ENCODE measurements at places on chromosomes 12 and 14.

GRCh38 chr12:121085506-121086353 is 46.7 kb upstream of the OASL start:
- no peak for DNase-seq

DNA sequence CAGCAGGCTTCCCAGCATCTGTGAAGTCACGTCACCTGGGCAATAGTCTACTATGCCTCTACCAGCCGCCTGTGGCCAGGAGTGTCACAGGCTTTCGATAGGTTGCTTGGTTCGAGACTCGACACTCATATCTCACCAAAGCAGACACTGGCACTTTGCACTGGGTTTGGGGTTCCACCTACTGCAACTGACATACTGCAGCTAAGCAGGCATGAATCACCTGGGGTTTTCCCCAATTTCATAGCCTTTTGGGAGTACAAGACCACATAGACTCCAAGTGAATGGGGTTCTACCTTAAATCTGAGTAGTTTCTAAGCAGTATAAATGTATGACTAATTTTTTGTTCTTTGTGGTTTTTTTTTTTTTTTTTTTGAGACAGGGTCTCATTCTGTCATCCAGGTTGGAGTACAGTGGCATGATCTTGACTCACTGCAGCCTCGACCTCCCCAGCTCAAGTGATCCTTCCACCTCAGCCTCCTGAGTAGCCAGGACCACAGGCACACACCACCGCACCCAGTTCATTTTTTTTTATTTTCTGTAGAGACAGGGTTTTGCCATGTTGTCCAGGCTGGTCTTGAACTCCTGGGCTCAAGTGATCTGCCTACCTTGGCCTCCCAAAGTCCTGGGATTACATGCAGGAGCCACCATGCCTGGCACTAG is 32.1 kb downstream of the DMAC2L start:
- DNase-seq: no peak

DNA sequence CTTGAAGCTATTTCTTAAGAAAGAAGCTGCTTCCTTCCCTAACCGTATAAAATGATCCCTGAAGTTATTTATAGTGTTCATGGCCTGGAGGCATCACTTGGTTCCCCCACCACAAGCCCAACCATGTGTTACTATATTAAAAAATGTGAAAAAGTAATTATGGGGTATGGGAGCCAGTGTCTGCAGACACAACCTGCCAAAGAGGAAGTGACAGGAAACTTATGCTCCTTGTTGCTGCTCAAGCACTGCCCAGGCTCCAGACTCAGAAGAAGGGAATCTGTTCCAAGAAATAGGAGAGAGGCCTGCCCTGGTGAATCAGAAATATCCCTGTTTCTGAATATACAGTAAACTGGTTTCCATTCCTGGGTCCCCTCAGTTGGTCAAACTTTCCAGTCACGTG is 217.2 kb upstream of the BMP4 start:
- no peak for DNase-seq

GRCh38 chr12:102487226-102487625 is 6.9 kb upstream of the IGF1 start:
- DNase-seq: no peak

DNA sequence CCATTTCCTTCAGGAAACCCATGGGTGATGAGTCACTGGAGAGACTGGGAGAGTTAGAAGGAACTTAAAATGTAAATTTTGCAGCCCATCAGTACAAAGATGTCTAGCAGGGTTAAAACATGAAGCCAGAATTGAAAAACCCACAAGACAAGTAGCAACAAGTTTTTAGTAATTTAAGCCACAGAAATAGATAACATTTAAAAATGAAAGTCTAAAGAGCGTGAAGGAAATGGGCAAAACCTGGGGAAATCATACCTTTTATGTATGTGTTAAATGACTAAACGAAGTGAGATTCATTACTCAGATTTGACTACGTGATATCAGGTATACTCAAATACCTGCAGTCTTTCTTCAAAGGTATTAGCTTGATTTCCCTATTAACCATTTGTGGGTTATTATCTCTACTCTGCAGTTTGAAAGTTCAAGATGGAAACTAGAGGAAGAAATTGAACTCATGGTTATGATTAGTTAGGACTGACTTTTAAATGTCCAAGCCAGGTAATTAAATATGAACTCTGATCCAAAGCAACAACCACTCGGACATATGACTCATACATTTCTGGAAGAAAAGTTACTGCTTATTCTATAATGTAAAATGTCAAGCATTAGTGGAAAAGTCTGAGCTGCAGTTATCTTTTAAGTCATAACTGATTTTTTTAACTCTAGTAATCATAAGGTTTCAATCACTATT is 84.1 kb downstream of the ITPR2 start:
- no peak for DNase-seq

GRCh38 chr14:91315844-91316267 is 71.4 kb upstream of the GPR68 start:
- no peak for DNase-seq

GRCh38 chr12:23025372-23026016 is 400.5 kb downstream of the ETNK1 start:
- no peak for DNase-seq

DNA sequence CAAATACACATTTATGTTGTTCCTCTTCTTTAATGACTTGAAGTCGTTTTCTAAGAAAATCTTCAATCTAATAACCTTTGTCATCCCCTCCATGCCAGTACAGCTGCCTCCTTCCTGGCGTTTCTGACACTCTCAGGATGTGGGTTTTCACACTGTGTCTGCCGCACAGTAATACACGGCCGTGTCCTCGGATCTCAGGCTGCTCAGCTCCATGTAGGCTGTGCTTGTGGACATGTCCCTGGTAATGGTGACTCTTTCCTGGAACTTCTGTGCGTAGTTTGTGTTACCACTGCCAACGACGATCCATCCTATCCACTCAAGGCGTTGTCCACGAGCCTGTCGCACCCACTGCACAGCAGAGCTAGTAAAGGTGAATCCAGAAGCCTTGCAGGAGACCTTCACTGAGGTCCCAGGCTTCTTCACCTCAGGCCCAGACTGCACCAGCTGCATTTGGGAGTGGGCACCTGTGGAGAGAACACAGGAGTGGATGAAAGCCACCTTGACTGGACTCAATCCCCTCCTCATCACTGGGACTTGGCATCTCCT is 1095.9 kb downstream of the TMEM121 start:
- DNase-seq: no peak

GRCh38 chr12:106226884-106227640 is 20.8 kb downstream of the CKAP4 start:
- no peak for DNase-seq

DNA sequence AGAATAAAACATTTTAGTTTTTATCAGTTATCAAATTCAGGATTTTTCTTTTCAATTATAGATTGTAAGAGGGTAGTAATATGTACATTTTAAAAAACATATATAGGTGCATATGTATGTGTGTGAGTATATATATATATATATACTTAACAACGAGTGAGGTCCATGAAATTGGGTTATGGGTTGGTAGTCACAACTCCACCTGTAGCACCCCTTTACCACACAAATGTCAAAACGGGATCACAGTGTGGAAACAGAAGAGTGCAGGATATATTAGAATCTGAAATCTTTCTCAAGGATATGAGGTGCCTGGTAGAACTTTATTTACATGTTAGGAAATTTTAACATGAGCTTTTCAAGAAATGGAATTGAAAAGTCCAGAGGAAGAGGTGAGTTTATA is 31.3 kb downstream of the MIA2 start:
- DNase-seq: no peak

DNA sequence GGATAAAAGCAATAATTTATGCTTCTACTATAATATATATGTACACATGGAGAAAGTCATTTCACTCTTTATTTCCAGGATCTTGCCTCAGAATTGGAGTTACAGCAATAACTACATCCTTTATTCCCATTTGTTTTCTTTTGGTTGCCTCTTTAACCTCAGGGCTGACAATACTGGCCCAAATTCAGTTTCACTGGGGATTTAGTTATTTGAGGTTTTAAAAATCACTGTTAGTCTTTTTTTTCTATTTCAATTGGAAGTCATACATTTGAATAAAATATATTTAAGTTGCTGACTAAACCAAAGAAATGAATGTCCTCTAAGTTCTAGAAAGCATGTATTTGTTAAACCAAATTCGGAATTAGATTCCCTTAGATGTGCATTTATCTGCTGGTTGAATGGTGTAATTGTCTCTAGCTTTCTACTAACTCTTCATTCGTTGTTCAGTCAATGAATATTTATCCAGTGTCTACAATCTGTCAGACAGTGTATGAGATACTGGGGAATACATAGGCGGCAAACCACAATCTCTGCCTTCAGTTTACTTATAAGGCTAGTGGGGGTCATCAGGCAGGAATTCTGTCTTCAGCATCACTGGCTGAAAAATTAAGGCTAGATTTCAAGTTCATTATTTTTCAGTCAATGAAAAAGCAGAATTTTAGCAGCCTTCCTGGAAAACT is 190.8 kb upstream of the ARHGAP5 start:
- no peak for DNase-seq

- DNase-seq: no peak
These were observed 23.2 kb upstream of the LYZ start for GRCh38 chr12:69324797-69325466.

DNA sequence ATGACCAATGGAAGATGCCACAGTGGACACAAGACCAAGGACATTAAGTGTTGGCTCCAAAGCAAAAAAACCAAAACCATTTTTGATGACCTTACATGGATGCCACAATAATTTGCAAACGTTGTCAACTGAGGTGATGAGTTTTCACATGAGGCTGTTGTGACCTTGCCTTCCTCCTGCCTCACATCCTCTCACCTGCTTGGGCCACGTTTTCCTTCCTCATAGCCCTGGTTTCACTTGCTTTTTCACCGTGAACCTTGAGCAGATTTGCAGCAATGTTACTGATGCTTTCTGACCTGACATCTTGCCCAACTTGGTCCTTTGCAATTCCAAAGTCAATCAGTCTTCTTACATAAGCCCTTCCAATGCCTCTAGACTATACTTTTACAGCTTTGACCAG is 3.7 kb downstream of the KRT6B start:
- DNase-seq: no peak

DNA sequence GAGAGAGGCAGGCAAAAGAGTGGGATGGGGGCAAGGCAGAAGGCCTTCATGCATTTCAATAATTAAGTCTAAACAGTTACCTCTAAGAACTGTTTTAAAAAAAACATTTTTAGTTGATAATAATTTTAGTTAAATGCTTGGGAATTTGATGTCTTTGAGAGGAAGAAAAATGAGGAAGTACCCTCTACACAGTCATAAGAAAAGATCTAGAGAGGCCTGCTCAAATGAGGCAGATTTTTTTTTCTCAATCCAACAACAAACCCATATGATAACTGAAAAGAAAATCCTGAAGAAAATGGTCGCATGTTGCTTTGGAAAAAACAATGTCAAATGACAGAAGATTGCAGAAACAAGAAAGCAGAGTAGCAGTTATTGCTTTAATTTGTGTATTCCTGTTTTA is 25.6 kb downstream of the SINHCAF start:
- DNase-seq: no peak

- DNase-seq: no peak
These were observed 68.4 kb upstream of the FLRT2 start for GRCh38 chr14:85461432-85462133.

DNA sequence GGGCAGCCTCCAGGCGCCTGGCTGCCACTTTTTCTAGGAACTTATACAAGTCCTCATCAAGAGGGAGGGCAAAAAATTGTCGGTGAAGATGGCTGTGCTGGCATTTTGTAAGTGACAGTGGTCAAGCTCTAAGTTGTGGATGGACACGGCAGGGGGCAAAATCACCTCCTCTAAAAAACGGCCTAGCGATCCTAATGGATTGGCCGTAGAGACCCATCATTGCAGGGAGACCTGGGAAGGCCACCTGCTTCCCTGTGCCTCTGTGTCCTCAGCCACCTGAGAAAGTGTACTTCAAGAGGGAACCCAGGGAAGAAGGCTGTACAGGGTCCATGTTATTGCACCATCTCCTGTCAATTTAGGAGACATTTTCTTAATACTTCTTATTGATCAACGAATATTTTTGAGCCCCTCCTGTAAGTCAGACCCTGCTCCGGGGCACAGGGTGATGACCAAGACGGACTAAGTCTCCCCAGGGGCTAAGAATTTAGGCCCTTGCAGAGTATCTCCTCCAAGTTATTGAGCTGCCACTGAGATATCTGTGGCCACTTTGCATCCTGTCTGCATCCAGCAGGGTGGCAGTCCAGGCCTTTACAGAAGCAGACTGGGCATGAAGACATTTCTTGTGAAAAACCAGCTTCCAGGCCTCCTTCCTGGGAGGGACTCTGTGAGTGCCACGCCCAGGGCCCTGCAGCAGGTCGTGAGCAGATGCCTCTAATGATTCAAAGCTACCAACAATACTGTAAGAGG is 40.5 kb downstream of the PSMA6 start:
- no peak for DNase-seq

GRCh38 chr12:18899678-18900317 is 161.9 kb downstream of the CAPZA3 start:
- no peak for DNase-seq

- DNase-seq: no peak
These were observed 395.6 kb downstream of the BCAT1 start for GRCh38 chr12:24553259-24553658.

- no peak for DNase-seq
These were observed 64.5 kb downstream of the MED13L start for GRCh38 chr12:116213014-116213413.

DNA sequence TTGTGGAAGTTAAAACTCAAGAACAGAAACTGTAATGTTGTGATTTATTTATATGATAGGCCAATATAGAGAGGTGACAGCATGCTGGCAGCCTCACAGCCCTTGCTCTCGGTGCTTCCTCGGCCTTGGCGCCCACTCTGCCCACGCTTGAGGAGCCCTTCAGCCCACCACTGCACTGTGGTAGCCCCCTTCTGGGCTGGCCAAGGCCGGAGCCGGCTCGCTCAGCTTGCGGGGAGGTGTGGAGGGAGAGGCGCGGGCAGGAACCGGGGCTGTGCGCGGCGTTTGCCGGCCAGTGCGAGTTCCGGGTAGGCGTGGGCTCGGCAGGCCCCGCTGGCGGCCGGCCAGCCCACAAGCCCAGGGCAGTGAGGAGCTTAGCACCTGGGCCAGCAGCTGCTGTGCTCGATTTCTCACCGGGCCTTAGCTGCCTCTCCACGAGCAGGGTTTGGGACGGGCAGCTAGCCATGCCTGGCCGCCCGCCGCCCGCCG is 65.8 kb upstream of the SLC8A3 start:
- DNase-seq: no peak

- no peak for DNase-seq
These were observed 553 bp upstream of the DAZAP2 start for GRCh38 chr12:51238037-51238509.

DNA sequence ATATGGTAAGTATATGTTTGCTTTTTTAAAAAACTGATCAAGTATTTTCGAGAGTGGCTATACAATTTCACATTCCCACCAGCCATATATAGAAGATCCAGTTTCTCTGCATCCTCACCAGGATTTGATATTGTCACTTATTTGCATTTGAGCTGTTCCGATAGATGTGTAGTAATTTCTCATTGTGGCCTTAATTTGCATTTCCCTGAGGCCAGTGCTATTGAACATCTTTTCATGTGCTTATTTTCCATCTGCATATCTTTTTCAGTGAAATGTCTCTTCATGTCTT is 72.9 kb upstream of the VASH1 start:
- no peak for DNase-seq

- DNase-seq: no peak
These were observed 47.9 kb upstream of the MEG3 start for GRCh38 chr14:100777818-100778525.

GRCh38 chr12:40870981-40871380 is 178.7 kb downstream of the CNTN1 start:
- no peak for DNase-seq

All from coronary artery (tissue), 2 donors.